ENCODE measurements at places on chromosomes 5 and 9.

DNA sequence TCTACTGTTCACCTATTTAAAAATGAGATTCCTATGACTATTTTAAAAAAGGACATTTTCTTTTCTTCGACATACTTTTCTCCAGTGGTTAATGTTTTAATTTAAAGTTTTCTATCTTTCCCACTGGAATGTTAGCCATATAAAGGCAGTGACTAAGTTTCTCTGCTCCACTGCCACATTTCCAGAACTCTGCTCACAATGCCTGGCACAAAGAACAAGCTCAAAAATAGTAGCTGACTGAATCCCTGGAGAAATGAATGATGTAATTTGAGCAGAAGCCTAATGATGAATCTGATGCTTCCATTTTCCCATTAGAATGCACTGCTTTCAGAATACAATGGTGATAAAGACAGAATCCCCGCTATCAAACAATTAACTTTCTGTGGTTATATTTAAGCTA is 817.8 kb downstream of the MTRR start:
- DNase-seq, result no peak

DNA sequence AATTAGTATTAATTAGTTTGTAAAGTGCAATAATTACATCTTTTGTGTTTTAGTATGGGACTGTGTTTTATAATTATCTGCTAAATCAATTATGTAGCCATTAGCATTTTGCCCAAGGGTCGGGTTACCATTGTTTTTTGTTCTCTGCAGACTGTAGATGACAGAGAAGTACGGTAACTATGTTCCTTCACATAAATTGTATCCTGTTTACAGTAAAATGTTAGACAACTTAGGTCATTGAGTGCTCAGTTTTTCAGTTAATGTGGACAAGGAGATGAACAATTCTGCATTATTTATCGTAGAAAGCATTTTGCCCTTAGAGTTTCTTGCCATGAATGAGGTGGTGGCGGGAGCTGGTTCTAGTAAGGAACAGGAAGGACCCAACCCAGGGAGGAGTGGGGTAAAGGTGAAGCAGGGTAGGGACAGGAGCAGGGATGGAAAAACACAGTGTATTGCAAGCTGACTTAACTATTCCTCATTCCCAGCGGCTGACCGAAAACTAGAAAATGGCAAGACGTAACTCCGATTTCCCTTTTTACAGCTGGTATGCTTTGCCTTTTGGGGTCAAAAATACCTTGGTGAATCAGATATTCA is 243.7 kb upstream of the SLC24A2 start:
- no peak for DNase-seq

DNA sequence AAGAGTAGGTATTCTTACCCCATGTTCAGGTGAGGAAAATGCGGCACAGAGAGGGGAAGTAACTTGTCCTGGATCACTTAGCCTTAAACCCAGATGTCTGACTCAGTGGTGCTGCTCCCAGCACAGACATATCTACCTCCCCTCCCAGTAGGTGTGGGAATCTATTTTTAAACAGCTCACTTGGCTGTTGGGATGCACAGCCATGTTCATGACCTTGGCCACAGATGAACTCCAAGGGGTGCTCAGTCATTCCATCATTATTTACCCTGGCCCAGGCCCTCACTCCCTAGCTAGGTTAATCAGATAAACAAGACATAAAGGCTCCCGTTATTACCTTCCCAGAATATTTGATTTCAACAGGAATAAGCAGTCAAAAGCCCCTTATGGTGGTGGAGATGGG is 88.4 kb upstream of the IQGAP2 start:
- no peak for DNase-seq

GRCh38 chr9:6098431-6098830 is 83.0 kb upstream of the RANBP6 start:
- no peak for DNase-seq

- DNase-seq, result no peak
Observed at GRCh38 chr5:53011233-53011632, 22.1 kb downstream of the ITGA2 start.

DNA sequence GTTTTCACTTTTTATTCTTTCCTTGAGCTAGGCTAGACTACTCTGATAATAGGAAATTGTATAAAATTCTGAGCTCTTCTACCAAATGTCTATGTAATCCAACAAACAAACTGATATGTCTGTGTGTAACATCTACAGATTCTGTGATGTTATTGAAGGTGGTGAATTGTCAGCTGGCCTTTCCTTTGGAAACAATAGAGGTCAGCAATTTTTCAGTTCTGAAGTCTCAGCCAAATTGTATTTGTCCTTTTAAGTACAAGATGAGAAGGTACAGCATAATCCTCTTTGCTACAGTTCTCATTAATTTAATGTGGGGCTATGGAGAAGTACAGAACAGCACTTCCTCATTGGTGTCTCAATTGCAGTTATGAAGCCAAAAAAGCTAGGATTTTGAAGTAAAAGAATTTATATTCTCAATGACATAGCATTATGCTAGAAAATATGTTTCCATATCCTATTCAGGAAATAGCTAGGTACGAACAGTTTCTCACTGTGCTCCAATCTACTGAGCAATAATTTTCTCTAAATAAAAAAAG is 198.0 kb downstream of the HINT1 start:
- no peak for DNase-seq

GRCh38 chr5:177355868-177356168 is 1.9 kb upstream of the RGS14 start:
- DNase-seq, result no peak

DNA sequence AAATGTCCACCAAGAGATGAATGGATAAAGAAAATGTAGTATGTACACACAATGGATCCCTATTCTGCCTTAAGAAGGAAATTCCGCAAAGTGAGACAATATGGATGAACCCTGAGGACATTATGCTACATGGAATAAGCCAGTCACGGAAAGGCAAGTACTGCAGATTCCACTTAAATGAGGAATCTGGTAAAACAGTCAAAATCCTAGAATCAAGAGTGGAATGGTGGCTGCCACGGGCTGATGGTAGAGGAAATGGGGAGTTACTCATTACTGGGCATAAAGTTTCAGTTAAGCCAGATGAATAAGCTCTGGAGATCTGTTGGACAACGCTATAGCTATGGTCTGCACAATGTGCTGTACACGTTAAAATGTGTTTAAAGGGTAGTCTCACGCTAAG is 47.2 kb downstream of the STK10 start:
- DNase-seq, result no peak

DNA sequence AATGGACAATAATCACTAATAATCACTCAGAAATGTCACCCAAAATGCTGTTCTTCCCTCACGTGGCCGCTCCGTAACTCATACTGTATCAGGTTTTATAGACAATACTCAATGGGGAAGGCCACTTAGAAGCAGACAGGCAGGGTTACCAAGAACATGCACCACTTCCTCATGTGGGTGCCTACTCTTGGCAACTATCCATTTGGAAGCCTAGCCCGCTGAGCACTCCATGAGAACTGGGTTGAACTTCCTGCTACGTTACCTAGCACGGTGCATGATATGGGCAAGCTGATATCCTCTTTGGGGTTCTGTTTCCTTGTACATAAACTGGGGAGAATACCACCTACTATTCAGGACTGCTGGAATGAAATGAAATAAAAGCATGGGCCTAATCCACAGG is 14.3 kb downstream of the DAP start:
- DNase-seq, result no peak

Data from CMK (cell line).